Muscle of back (tissue), 13 donors: ENCODE measurements at places on chromosomes 6 and 20.

DNA sequence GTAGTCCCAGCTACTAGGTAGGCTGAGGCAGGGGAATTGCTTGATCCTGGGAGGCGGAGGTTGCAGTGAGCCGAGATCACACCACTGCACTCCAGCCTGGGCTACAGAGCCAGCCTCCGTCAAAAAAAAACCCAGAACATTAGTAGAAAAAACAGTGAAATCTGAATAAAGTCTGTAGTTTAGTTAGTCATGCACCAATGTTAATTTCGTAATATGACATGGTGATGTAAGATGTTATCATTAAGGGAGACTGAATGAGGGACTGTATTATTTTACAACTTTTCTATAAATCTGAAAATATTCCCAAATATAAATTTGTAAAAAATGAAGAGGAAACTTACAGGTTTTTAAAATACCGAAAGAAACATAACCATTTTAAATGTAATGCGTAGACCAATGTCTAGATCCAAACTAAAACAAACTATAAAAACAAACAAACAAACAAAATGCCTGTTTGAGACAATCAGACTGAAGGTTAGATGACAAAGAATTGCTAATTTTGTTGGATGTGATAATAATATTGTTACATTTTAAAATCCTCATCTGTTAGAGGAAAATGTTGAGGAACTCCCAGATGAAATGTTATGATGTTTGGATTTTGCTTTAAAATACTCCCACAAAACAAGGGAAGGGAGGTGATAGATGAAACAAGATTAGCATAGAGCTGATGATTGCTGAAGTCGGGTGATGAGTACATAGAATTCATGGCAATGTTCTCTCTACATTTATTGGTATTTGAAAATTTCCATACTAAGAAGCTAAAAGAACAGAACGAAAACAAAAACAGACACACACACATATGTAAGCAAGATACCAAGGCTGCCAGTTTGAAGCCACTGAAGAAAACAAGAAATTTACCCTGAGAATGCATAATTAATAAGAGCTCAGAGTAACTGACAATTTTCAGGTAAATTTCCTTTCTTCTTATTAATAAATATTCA, 1.8 kb downstream of the GSTA4 start:
- peak; percentile 53 for DNase-seq

GRCh38 chr20:56060486-56060885, 55.2 kb upstream of the CBLN4 start:
- DNase-seq, result no peak

DNA sequence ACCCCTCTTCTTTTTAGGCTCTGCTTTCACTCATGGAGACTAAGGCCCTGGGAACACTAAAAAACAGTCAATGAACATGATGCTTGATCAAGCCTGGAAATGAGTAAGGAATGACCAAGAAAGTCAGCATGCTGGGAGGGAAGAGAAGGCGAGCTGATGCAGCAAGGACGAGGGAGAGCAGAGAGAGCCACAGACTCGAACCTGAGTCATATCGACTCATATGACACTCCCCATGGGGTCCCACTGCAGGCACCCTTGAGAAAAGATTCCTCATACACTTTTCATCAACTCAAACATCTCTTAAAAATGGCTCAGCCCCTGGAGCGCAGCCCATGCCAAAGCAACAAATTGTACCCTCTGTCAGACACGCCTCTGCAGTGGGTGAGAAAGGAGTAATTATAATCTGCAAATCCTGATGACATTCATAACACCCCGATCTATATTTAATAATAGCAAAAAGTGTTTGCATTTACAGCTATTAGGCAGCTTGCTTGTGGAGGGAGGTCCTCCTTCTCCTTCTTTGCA, 127.2 kb downstream of the F13A1 start:
- DNase-seq, result no peak

- no peak for DNase-seq
These were observed 74.0 kb downstream of the UNC5CL start for GRCh38 chr6:40965046-40965445.

- DNase-seq, result no peak
These were observed 138.0 kb downstream of the SYNDIG1 start for GRCh38 chr20:24607402-24607801.

DNA sequence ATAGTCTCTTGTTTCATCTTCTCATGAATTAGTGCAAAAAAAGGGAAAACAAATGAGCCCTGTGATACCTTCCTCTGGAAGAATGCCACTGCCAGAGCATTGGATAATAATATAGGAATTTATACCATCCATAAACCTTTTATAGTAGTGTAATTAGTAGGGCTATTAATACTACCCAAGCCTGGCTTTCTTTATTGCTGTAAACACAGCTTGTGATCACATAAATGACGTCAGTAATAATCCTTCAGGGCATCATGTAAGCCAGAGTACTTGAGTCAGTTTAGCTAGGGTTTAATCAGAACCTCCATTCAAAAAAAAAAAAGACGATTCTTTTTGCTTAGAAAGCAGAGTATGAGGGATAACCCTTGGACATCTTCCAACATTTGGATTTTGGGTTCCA, 264.8 kb downstream of the SLC35F1 start:
- DNase-seq, result no peak

- DNase-seq, result no peak
These were observed 42.1 kb downstream of the TRAF3IP2 start for GRCh38 chr6:111563581-111563980.

GRCh38 chr6:142047934-142048592, 84.7 kb upstream of the GJE1 start:
- DNase-seq, result no peak

DNA sequence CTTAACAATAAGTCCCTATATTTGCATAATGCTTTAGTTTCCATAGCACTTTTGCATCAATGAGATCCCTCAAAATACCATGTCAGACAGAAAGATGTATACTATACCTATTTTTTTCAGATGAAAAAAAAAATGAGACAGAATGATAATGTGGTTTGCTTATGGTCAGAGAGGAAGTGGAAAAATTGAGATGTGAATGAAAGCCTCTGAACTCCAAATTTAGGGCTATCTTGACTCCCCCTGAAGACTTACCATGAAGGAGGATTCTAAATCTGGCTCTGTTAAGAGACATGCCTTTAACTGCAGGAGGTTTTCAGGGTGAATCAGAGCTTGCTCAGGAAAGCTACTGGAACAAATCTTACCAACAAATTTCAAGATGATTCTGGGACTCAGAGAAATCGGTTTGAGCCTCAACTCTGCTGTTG, 176.2 kb downstream of the ISM1 start:
- DNase-seq, result no peak

GRCh38 chr20:21175433-21175832, 49.6 kb downstream of the KIZ start:
- no peak for DNase-seq

- DNase-seq, result no peak
These were observed 10.4 kb downstream of the RPL7L1 start for GRCh38 chr6:42889815-42890214.

DNA sequence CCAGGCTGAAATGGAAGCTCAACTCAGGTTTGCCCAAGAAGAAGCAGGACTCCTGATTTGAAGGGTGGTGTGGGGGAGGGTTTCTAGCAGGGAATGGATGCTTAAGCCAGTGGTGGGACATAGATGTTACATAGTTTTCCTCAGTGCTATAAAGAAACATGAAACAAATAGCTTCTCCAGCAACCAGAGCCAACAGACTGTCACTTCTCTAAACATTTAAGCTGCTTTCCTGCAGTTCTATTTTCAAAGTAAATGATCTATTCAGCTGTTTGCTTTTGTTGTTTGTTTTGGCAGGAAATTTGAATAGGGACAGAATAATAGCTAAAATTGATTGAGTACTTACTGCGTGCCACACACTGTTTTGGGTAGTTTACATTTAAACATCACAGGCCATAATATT, 169.0 kb downstream of the UST start:
- peak; percentile 77 for DNase-seq

DNA sequence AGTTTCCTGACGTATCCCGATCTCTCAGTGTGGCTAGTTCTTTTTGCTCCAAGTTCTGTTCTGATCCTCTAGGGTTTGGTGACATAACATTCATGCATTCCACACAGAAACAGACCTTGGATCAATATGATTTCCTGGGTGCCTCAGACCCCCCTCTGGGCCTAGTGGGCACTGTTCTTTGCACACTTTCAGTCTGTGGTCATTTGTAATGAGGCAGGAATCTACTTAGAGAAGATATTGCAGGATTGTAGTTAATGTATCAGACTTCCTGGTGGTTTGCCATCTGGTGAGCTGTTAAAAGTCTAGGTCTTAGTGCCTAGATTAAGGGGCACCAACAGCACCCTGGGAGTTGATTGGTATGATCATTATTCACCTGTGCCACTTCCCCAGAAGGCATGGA, 7.5 kb downstream of the BEND6 start:
- no peak for DNase-seq

DNA sequence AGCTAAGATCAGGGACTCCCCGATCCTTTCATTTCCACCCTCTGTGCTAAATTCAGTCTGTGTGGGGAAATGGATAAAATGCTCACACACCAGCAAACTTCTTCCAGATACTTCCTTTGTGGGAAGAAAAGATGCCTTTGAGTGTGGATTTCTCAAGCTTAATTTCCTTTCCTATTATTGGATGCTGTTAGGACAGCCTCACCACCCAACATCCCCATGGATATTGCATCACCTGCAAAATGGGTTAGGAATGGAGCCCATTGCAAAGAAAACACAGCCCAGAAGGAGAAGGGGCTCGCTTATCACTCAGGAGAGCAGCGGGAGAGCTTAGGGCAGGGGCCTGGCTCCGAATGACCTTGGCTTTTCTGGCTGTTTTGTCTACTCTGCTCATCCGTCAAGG, 272.2 kb downstream of the CDC5L start:
- no peak for DNase-seq
